Iris pigment epithelial cell (primary cell): ENCODE measurements at places on chromosomes 12 and 14.
A peak's percentile ranks its signal among the peaks of the same experiment; 100 is the strongest.

GRCh38 chr12:99367181-99367580 lies 280.4 kb upstream of the GARIN6 start:
- no peak for DNase-seq

DNA sequence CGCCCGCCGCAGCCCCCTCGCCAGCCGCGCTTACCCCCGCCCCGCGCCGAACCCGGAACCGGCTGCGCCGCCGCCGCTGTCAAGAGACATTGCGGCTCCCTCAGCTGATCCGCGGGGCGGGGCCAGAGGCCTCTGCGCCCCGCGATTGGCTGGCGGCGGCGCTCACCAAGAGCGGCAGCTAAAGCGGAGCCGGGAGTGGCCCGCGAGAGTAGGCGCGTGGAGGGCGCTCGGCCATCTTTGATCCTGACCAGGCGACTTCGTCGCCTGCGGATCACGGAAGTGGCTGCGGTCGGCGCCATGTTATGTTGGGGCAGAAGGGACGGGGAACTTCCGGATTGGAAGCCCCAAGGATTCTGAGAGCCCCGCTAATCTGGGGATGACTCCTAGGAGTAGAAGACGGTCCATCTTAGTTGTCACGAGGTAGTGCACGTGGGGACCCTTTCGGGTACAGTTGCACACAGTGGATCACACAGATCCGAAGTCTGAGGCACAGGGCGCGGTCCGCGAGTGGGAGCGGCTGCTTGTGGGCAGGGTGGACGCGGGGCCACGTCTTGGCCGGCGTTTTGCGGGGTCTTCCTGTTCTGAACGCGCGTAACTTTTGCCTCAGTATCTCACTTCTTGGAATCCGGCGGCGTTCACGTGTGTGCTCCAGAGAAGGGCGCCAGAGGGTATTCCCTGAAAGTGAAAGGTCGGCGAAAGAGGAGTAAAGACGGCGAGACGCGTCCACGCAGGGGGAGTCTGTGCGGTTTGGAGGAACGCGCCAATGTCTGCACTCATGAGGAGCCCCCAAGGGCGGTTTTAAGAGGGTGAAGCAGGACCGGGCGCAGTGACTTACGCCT lies at the start of gene CHFR:
Gene CHFR (minus strand): TSS at position 93 of the 839 bp plus-strand sequence. CDS start 277 bp downstream, outside the sequence.
- DNase-seq, result peak; percentile 99

- DNase-seq, result peak; percentile 50
Observed at GRCh38 chr12:3809357-3810015, 56.6 kb upstream of the CRACR2A start.

DNA sequence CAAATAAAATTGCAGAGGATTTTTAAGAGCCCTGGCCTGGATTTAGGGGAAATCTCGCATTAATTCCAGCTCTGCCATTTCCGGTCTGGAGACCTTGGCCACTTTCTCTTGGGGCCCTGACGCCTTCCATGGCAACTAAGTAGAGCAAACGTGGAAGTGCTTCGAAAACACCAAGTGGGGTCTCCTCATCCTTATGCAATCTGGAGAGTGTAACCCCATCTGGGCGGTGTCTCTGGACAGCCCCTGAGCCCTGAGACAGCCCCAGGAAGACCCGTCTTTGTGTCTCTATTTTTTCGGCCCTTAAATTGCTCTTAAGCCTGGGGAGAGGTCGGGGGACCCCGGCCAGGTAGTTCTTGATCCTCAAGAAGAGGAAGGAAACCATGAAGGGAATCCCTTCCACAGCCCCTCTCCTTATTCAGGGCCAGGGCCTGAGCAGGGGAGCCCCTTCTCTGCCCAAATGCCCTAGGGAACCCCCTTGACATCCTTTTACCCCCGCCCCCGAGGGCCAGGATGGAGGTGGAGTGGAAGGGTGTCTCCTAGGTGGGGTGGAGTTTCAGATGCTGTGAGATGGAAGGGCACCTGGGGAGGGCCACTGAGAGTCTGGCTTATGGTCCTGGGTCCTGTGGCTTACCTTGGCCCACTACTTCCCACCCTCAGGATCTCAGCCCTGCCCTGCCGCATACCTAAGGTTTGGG lies 17.6 kb upstream of the NR4A1 start:
- DNase-seq, result no peak

GRCh38 chr12:48163150-48163747 lies 5.9 kb upstream of the ASB8 start:
- no peak for DNase-seq

DNA sequence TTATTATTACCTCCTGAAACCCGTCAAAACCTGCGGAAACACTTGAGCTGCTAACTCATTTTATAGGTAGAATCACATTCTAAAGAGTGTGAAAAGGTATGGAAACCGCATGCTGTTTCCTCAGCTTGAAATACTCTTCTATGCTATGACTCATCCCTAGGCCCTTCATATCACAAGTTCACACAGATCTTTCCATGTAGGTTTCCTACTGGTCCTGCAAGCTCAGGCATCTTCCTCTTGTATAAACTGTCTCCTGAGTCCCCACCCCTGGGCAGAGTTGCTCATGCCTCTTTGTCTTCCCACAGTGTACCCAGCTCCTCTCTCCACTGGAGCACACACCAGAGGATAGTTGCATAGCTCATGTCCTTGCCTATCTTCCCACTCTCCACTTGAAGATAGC lies 84.7 kb downstream of the CMAS start:
- DNase-seq, result no peak

DNA sequence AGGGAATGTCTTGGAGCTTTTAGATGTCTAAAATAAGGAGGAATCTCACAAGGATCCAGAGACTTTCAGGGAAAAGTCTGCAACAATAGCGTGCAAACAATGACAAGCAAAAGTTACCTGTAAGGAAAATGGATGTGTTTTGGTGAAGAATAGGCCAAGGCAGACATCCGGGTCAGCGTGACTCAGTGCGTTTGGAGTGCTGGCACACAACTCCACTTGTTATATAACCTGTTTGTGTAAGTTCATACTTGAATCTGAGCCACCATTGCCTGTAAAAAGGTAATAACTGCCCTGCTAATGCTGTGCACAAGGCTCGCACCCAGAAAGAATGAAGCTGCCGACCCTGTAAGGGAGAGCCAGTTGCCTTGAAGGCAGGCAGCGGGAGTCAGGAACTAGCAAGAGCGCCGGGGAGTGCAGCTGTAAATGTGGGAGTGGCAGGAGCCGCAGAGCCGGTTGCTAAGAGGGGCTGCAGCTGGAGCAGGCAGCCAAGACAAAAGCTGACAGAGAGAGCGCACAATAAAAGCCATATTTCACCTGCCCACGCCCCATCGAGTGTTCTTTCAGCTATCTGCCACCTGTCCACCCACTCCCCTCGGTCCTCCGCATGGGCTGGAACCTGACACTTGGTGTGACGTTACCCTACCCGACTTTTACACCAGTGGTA lies 638.5 kb upstream of the MIS18BP1 start:
- DNase-seq, result no peak
